ENCODE measurements at places on chromosomes 2 and 18. TPM values are rescaled to one million over a fixed set of nuclear protein-coding genes. Genes with fewer than 3 reads are reported as not detected.

DNA sequence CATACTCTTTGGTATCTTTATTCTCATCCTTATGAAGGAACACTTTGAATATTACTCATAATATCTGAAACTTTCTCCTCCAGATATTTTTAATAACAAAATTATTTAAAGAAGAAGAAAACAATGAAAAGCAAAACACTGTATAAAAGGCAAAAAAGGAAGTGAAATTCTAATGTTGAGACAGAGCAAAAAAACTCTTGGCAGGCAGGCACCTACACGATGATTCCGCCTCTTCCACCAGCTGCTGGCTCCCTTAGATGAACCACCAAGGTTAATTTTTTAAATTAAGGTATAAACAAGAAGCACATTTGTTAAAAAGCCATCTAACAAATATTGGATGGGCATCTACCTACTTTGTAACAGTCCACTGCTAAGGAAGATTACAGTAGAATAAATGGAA, 434.7 kb downstream of the EPHA4 start:
- no peak for DNase-seq

- DNase-seq, result no peak
Measured at GRCh38 chr2:237581751-237582746, 8.5 kb downstream of the RAB17 start.

- DNase-seq, result peak; percentile 93
Measured at GRCh38 chr2:28390241-28390745, 2.4 kb upstream of the FOSL2 start.

Gene ANKRD30BL
- total RNA-seq, result not detected

- no peak for DNase-seq
Measured at GRCh38 chr2:28515176-28515751, 19.4 kb downstream of the PLB1 start.

GRCh38 chr2:184363213-184363612, 235.1 kb upstream of the ZNF804A start:
- DNase-seq, result no peak

- DNase-seq, result no peak
Measured at GRCh38 chr2:173673640-173674039, 291.5 kb downstream of the SP3 start.

GRCh38 chr2:10324095-10324832, 21.6 kb downstream of the HPCAL1 start:
- DNase-seq, result no peak

- DNase-seq, result no peak
Measured at GRCh38 chr2:19746611-19747309, 155.0 kb downstream of the TTC32 start.

DNA sequence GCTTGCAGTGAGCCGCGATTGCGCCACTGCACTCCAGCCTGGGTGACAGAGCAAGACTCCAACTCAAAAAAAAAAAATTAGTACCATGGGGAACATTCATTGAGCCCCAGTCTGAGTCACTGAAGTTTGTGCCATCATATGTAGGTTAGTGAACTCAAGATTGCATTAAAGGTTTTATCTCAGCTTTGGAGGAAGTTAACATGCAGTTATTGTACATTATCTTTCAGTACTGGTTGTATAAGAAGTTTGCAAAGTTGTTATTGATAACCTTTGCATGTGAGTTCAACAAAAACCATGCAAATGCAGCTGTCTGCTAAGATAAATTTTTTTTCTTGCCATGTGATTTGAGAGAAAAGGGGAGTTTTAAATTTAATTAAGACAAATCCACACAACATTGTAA, 95.7 kb downstream of the MEIS1 start:
- DNase-seq, result no peak

GRCh38 chr18:1999387-1999786, 571.9 kb downstream of the METTL4 start:
- no peak for DNase-seq

Gene TP53I3
- total RNA-seq, result 121 TPM

- no peak for DNase-seq
Measured at GRCh38 chr18:79368681-79369080, 27.0 kb upstream of the NFATC1 start.

Gene WDSUB1
- 12.5 TPM for total RNA-seq

GRCh38 chr18:21074336-21075323, 37.0 kb downstream of the ROCK1 start:
- DNase-seq, result no peak

Gene KIF3C
- 3.3 TPM for total RNA-seq

DNA sequence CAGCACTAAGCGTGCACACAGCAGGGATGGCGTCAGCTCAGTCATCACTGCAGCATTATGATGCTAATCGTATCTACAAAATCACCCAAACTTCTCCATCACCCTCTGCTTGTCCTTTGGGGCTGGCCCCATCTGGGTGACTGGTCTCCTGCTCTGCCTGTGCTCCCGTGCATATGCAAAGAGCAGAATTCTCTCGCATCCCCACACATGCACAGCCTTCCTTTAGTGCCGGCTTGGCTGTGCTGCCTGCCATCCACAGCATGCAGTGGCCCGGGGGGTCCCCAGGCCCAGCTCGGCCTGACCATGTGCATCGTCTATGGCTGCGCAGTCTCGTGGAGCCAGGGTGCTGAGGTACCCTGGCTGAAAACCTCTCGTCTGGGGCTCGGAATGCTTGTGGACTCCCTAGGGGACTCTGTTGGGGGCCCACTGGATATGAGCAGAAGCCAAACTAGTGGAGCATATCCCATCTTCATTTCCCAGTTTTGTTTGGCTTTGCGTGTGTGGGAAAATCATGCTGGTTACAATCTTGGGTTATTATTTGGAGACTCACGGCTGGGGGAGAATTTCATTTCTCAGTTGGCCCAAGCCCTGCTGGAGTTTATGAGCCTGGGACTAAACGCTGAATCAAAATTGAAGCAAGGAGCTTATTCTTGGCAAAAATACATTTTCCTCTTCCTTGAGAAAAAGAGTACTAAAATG, 70.9 kb upstream of the HS6ST1 start:
- DNase-seq, result no peak

Gene PRKRA
- 31.5 TPM for total RNA-seq

- no peak for DNase-seq
Measured at GRCh38 chr2:29611850-29612249, 309.5 kb downstream of the ALK start.

Gene NETO1
- total RNA-seq, result not detected

- peak; percentile 92 for DNase-seq
Measured at GRCh38 chr2:231613663-231614558, 21.2 kb downstream of the TEX44 start.

GRCh38 chr2:23926290-23926749, 603 bp downstream of the ATAD2B start:
- no peak for DNase-seq

DNA sequence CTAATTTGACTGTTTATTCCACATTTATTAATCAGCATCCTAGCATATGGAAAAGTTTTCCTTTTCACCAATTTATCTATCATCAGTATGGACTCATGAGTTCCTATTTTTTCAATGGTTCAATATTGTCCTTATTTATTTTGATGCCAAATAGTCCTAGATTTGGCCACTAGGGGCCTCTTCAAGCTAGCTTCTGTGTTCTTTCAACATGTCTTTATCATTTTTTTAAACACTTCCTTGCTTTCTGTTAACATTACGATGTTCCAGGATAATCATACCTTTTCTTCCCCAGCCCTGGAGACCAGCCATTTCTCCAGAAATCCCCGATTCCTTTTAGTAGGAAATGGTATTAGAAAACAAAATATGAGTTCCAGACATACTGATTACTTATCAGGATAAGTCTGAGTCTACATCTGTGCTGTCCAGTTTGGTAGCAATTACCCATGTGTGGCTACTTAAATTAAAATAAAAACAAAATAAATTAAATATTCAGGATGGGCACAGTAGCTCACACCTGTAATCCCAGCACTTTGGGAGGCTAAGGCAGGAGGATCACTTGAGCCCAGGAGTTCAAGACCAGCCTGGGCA, 70.6 kb downstream of the RPE start:
- no peak for DNase-seq

DNA sequence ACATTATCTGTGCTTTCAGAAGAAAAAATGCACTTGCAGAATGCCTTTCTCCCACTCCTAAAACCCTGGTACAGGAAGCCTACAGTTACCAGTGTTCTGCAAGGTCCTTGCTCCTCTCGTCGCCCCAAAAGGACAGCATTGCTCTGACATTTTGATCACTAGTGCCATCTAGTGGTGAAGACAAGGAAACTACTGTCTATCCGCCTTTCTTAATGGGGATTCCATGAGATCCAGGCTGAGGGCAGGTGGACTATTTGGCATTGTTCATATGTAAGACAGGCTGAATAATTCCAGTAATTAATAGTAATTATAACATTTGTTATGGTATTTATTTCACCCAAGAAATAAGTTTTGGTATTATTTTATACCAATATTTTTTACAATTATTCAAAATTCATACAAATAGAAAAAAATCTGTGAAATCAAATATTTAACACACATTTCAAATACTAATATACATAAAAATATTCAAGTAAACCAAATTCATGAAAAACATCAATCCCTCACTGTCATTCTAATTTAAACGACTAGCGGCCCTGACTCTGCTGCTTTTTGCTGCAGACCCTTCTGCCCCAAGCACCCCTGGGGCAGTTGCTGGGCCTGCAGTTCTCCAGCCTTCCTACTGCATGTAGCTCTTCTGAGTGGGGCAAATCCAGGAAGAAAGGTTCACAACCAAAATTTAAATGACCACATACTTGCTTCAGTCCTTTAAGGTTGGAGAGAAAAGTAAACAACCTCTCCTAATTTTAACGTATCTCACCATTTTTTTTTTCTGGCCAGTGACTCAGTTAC, 19.0 kb downstream of the TPGS2 start:
- no peak for DNase-seq

Measured in mucosa of descending colon (tissue), 3 donors.